ENCODE measurements at places on chromosomes 1 and 21.

DNA sequence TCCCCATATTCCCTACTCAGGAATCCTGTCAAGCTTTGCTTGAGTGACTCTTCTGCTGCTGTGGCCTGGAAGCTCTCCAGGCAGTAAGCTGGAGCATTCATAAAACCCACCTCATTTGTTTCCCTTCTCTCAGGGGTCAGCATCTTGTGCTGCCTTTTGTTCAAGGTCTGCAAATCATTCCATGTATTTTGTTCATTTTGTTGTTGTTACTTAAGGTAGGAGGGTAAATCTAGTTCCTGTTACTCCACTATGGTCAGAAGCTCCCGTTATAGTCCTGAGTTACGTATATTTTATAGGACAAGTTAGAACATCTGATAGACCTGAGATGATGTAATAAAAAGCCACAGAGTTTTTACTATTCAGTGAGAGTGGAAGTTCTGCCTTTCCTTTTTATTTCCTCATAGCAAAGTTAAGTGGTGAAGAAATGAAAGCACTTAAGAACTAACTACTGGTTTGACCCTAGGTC lies 9.9 kb downstream of the SYNJ1 start:
- DNase-seq, result no peak

DNA sequence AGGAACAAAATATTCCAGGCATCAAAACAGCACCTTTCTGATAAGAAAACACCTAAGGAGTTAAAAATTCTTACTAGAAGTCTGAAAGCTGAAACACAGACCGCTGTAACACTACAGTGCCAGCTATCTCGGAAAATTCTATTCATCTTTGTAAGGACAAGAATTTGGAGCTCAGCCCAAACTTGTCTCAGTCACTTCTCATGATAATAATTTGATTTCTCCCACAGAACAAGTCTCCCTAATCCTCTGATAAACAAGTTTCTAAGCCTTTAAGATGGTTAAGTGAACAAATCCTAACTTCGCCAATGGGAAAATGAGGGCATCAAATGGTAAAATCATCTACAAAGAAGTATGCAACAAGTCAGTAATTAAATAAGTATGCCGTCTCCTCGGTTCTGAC lies 59.9 kb downstream of the SIPA1L2 start:
- DNase-seq, result no peak

GRCh38 chr1:161335796-161336195 lies 21.6 kb downstream of the SDHC start:
- no peak for DNase-seq

DNA sequence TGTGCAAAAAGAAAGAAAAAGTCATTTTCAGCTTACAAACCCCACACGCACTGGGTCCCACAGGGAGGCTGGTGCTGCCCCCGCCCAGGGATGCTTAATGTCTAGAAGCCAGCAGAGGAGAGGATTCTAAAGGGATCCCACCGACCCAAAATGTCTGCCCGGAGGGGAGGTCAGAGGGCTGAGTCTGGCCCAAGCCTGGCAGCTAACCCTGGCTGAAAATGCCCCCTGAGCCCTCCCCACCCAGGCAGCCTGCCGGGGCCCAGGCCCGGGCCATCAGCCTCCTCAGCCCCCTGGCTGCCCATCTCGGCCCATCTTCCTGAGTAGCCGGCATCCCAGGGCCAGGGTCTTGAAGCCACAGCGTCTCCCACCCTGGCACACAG lies 33.5 kb downstream of the ACOT7 start:
- DNase-seq, result no peak

DNA sequence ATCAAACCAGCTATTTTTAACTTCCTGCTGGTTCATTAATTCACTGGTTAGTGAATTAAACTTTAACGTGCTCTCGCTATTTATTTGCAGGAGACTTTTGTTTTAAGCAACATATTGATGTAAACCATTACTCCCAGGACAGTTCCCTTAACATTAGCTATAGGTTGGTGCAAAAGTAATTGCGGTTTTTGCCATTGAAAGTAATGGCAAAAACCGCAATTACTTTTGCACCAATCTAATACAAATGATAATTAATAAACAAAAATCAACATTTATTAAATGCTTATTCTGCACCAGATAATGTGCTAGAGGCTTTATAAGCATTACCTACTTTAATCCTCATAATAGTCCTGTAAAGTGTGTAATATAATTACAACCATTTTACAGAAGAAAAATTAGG lies 176.5 kb downstream of the NPHP4 start:
- DNase-seq, result no peak

DNA sequence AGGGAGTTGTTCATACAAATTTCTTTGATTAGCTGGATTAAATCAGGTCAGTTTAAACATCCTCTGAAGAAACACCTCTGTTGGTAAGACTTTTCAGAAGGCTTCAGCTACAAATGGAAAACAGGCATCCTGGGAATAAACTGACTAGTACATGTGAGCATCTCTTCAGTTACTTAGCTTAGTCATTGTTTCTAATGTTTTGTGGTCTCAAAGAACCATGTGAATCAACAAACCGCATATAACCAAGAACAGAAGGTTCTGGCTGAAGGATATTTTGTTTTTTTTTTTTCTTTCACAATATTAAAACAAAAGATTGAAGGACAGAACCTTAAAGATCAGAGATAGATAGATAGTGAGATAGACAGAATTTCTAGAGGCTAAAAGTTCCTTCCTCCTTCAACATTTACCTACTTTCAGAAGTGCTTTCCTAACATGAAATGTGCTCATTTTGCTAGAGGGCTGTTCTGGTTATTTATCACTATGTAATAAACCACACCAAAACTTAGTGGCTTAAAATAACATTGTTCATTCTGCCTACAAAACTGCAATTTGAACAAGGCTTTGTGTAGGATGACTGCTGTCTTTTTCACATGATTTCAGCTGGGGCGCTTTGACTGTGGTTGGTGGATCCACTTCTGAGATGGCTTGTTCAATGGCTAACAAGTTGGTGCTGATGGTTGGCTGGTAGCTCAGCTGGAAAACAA lies 119.8 kb upstream of the PTGFR start:
- no peak for DNase-seq

DNA sequence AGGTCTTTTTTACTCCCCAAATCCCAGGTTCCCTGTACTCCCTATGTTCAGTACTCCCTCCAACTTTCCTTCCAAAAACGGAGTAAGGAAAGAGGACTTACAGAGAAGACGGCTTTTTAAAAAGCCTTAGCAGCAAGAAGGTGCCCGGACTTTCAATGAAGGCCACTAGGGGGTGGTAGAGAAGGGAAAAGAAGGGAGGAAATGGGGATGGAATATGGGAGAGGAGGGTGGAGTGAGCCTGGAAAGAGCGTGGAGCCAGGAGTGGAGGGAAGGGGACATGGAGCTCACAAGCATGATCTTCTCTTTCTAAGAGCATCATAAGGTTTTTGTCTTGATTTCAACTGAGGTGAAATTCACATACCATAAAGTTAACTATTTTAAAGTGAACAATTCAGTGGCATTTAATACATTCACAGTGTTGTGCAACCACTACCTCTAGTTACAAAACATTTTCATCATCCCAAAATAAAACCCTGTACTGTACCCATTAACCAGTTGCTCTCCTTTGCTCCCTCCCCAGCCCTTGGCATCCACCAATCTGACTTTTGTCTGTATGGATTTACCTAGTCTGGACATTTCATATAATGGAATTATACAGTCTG lies 129.9 kb downstream of the ZNF281 start:
- DNase-seq, result peak; percentile 24

DNA sequence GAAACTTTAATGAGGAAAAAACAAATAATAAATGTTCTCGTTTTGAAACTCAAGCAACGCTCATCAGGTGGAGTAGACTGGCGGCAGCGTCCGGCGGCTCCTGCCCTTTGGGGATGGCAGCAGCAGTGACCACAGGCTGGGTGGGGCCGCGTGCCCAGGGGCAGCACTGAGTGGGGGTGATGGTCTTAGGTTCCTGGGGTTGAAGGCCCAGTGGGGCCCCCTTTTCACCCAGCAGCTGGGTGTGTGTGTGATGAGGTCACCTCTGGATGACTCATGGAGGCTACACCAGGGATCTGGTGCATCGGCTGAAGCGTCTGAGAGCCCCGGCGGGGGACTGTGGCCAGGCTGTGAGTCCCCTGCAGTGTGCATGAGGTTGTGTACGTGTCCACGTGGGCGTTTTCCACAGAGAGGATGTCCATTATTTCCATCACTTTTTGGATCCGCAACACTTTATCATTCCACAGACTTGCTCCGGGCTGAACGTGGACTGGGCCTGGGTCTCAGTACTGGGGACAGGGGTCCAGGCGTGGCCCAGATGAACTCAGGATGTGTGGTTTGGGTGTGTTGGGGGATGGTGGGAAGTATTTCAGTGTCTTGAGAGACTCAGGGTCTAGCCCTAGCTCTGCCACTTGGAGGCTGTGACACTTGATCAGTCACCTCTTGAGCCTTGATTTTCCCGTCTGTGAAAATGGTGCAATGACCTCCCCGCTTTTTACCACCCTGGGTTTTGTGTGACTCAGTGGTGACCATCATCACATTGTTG lies 25.6 kb downstream of the LDLRAP1 start:
- DNase-seq, result no peak

DNA sequence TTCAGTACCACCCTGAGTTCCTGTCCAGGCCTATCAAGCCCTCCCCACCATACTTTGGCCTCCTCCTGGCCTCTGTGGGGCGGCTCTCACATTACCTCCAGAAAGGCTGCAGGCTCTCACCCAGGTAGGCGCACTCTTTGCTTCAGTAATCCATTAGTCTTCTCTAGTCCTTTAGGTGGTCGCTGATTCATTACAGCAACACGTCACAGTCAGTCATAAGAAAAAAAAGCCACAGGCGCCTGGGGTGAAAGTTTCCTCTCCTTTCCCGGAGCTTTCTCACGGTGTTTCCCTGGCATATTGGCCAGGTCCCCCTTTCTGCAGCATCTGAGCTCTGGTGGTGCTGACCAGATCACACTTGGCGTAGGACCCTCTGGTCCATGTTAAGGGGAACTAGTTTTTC lies 12.1 kb downstream of the SLFNL1 start:
- no peak for DNase-seq

DNA sequence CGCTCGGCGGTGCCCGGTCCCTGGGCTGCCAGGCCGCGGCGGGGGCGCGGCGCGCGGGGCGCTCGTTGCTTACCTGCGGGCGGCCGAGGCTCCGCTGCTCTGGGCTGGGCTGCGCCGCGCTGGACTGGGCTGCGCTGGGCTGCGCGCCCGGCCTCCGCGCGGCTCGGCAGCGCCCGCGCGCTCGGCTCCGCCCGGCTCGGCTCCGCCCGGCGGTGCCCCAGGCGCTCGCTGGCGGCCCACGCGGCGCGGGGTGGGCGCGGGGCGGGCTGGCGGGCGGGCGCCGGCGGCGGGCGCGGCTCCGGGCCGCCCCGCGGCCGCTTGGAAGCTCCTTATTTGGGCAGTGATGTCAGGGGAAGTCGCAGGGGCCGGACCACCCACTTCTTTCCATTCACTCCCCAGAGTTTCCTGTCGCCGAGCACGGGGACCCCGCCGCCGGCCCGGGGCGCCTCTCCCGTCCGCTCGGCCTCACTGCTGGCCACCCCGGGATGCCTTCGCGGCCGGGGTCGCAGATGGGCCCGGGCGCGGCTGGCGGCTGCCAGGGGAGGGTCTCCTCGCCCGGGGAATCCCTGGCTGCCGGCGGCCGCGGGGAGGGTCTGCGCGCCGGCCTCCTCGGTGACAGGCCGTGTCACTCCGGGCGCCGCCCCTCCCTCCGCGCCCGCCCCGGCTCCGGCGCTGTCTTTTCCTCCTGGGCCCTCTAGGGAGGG lies 177.7 kb upstream of the EDN2 start:
- peak; percentile 76 for DNase-seq

GRCh38 chr21:15688809-15689208 lies 41.0 kb upstream of the USP25 start:
- DNase-seq, result no peak

DNA sequence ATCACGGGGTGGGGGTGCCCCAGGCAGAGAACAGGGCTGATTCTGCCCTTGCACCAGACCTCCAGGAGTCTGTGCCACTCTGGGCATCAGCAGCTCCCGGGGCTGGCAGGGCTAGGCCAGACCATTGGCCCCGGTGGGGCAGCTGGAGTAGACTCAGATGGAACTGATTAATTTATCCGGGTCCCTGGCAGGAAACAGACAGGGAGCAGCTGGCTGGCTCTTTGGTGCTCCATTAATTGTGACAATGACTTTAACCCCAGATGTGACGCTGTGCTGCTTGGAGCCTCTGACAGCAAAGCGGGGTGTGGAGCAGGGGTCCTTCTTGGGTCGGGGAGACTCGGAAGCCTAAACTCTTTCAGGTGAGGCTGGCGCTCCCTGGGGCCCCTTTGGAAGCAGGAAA lies 9.5 kb downstream of the EPHA8 start:
- no peak for DNase-seq

GRCh38 chr1:3543076-3544039 lies 68.0 kb downstream of the MEGF6 start:
- DNase-seq, result no peak

DNA sequence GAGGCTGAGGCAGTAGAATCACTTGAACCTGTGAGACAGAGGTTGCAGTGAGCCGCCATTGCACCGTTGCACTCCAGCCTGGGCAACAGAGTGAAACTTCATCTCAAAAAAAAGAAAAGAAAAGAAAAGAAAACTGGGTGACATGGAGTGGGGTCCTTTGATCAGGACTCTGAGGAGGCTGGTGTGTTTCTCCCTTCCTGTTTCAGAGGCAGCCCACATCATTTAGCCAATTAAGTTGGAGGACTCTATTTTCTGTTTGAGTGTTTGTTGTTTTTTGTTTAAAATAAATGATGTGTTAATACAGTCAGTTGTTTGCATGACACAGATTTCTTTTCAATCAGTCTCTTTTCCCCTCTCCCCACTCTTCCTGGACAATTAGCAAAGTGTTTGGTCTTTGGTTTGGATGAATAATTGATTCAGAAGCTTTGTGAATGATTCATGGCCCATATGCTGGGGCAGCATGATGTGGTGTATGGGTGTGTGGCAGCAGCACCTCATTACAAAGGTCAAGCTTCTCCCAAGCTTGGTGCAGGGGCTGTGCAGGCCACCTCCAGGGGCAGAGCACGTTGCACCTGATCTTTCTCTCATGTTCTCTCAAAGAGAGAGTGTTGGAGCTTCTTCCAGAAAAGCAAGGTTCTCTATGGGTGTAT lies 48.8 kb downstream of the CACNA1E start:
- DNase-seq, result no peak

- DNase-seq, result no peak
Observed at GRCh38 chr1:210293171-210293607, 35.5 kb upstream of the HHAT start.

DNA sequence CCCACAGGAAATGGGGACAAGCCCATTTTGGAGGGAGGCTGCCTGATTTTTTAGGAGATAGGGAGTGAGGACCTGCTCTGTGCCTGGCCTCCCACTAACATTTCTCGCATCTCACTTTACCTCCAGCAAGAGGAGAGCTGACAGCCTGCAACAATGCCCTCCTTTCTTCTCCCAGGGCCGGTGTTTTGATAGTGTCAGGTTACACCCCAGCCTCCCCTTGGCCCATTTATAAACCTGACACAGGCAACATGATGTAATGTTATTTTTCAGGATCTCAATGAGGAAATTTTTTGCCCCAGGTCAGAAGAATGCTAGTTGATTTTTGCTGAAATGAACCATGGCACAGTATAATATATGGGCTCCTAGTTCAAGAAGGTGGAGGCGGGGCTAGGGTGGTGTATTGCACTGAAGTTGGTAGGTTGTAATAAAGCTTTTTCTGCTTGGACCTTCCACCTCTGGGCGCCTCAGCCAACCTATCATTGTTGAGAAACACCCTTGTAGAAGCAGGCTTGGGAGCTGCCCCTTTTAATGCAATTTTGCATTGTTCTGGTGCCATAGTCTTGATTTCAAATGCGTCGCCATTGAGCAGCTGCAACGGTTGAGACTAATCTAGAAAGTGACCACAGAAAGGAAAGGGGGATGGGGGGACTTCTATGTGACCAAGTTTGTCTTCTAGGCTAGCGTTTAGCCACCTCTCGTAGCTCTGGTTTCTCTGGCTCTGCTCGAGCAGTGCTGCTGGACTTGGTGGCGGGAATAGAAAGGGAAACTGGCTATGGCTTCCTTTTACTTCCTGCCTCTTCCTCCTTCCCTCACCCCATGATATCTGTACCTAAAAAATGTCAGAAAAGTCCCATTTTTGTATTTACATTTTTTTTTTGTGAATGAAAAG lies 53.0 kb downstream of the PBX1 start:
- DNase-seq, result peak; percentile 99
